Pancreas (tissue), 10 donors: ENCODE measurements at places on chromosomes 12 and 14. TPM values are rescaled to one million over a fixed set of nuclear protein-coding genes. Genes with fewer than 3 reads are reported as not detected.

OLR1 gene
- 0.28 TPM for polyA plus RNA-seq

RASSF8 gene
- 4.3 TPM for polyA plus RNA-seq

NRL gene
- polyA plus RNA-seq = 2.3 TPM

SAMD15 gene
- 1.5 TPM for polyA plus RNA-seq

KIF26A gene
- 4.3 TPM for polyA plus RNA-seq

CCDC196 gene
- not detected for polyA plus RNA-seq
